Foreskin keratinocyte (primary cell): ENCODE measurements at places on chromosomes 5 and 9.

GRCh38 chr5:67050125-67050524 is 146.5 kb downstream of the CD180 start:
- DNase-seq = no peak

DNA sequence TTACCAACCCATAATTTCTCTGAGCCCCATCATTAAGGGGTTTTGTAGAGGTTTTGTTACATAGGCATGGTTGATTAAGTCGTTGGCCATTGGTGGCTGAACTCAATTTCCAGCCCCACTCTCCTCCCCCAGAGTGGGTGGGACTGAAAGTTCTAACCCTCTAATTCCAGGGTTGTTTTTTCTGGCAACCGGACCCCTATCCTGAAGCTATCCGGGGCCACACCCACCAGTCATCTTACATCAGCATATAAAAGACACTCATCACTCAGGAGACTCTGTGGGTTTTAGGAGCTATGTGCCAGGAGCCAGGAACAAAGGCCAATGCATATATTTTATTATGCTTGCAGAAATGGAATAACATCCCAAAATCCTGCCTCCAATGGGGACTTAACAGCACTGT is 186.0 kb downstream of the NXNL2 start:
- DNase-seq = no peak

- no peak for DNase-seq
These were observed 17.9 kb downstream of the EXD3 start for GRCh38 chr9:137404961-137405567.

GRCh38 chr9:68507806-68508145 is 32.9 kb downstream of the TMEM252 start:
- no peak for DNase-seq

- DNase-seq = no peak
These were observed 789 bp downstream of the COL27A1 start for GRCh38 chr9:114155995-114156656.

GRCh38 chr9:115155037-115155436 is 37.1 kb upstream of the TNC start:
- DNase-seq = no peak

GRCh38 chr9:8349376-8349775 is 549.8 kb upstream of the DMAC1 start:
- DNase-seq = no peak

- no peak for DNase-seq
These were observed 300.2 kb upstream of the PANK3 start for GRCh38 chr5:168879331-168879730.

DNA sequence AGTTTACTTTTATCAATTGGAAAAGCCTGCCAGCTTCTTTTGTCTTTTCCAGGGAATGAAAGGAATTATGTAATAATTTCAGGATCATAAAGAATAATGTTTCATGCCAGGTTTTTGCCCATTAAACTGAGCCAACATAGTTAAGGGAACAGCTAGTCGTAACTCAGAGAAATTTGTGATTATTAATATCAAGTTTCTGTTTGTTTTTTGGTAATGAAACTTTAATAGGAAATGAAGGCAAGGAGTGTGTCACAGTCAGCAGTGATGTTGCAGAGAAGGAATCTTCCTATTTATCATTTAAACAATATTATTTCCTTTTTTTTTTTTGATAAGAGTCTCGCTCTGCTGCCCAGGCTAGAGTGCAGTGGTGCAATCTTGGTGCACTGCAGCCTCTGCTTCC is 10.7 kb downstream of the NFIL3 start:
- DNase-seq = no peak

DNA sequence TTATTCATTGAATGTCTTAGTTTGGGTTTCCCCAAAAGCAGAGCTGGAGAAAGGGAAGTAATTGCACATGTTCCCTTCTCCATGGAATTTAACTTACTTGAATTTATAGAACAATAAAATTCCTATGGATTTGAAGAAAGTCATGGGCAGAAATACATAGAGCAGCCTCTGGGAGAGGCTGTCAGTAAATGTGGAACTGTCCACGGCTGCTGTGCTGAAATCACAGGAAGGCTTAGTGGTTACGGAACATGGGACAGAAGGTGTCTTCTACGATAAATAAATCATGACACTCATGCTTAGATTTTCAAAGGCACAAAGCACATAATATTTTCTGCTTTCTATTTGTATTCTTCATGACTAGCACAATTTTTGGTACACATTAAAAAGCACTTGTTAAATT is 440.6 kb upstream of the IZUMO3 start:
- no peak for DNase-seq

DNA sequence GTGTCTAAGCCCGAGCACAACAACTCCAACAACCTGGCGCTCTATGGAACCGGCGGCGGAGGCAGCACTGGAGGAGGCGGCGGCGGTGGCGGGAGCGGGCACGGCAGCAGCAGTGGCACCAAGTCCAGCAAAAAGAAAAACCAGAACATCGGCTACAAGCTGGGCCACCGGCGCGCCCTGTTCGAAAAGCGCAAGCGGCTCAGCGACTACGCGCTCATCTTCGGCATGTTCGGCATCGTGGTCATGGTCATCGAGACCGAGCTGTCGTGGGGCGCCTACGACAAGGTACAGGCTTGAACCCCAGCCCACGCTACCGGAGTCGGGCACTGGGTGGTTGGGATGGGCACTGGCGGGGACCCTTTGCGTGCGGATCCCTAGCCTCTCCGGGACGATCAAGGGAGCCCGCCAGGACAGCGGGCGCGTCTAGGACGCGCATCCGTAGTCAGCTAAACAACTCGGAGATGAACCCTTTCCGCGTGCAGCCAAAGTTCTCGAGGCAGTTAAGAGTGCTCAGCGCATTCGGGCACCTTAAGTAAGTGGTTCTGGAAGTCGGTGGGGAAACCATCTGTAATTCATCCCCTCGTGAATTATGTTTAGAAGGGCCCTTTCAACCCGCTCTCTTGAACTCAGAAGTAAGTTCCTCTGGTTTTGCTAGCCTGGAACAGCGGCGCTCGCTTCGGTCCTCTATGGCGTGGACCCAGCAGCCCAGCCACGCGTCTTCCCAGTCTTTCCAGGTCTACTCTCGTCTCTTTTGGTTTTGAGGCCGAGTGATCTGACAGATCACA is 1.3 kb downstream of the KCNN2 start:
- DNase-seq = no peak

DNA sequence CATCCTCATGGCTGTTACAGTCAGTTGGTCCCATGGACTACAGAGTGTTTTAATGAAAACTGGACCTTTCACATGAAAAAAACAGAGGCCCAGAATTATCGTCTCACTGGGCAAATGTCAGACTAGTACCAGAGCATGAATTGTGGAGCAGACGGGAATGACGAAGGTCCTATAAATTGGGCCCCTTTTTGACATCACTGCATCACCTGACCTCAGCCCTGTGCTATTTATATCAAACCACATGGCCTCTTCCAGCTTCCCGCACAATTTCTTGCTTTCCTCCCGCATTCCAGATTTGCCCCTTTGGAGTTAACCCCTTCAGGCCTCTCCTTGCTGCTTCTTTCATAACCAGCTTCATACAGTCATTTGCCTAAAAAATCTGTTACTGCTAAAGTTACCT is 301.7 kb downstream of the ATPSCKMT start:
- no peak for DNase-seq
